ENCODE measurements at places on chromosomes 7 and 10.

GRCh38 chr10:24503461-24504320 lies 220.0 kb downstream of the ARHGAP21 start:
- peak; percentile 56 for DNase-seq

- no peak for DNase-seq
Measured at GRCh38 chr7:90766814-90767564, 170.9 kb downstream of the CDK14 start.

GRCh38 chr10:125203186-125203800 lies 42.9 kb upstream of the CTBP2 start:
- no peak for DNase-seq

- DNase-seq: no peak
Measured at GRCh38 chr7:154584352-154585252, 418.3 kb downstream of the PAXIP1 start.

GRCh38 chr10:31584098-31584631 lies 265.1 kb downstream of the ZEB1 start:
- DNase-seq: no peak

DNA sequence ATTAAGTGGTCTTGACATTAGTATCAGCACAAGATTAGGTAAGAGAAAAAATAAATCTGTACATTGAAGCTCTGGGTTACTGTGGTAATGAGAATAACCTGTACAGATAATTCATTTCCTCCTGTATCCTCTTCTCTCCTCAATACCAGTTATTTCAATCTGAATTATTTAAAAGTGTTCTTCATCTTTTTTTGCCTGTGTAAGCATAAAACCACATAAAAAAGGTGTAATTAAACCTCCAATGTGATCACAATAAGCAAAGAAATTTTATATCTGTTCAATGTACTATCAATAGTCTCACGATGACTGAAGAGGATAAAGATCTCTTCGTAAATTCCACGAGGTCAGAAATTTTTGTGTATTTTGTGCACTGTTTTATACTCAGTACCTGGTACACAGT lies 1.2 kb upstream of the MYPN start:
- DNase-seq: no peak

DNA sequence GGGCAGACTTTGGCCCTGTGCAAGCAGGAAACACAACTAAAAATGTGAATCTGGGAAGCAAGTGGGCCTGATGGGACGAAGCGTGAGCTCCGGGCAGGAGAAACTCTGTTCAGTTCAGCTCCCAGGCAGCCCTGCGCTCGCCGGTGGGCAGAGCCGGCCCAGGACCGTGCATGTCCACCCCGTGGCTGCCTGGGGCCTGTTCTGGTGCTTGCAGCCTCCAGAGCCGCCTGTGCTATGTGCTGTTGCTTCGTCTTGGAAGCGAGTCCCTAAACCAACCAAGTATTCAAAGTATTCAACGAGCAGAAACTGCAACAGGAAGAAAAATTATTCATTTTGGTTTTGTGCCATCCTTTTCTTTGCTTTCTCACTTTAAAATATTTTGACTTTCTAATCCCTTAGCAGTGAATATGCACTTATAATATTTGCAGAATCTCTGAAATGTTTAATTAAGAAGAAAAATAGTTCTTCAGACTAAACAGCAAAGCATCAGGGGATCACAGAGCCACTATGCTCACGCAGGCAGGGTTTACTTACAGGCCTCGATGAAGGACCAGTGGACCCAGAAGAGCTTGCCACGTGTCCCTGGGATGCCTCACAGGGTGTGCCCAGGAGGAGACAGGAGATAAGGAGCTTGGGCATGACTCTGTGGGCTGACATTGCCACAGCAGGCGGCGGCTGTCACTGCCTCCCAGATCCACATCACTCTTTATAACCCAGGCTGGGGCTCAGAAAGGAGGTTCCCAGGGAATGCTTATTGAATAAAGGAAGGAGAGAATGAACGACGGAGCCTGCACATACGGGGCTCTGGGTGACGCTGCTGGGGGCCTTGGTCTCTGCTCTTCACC lies 45.6 kb downstream of the VIPR2 start:
- no peak for DNase-seq

- DNase-seq: no peak
Measured at GRCh38 chr7:41298409-41298808, 404.5 kb downstream of the INHBA start.

- DNase-seq: no peak
Measured at GRCh38 chr7:69110450-69111050, 487.7 kb upstream of the AUTS2 start.

DNA sequence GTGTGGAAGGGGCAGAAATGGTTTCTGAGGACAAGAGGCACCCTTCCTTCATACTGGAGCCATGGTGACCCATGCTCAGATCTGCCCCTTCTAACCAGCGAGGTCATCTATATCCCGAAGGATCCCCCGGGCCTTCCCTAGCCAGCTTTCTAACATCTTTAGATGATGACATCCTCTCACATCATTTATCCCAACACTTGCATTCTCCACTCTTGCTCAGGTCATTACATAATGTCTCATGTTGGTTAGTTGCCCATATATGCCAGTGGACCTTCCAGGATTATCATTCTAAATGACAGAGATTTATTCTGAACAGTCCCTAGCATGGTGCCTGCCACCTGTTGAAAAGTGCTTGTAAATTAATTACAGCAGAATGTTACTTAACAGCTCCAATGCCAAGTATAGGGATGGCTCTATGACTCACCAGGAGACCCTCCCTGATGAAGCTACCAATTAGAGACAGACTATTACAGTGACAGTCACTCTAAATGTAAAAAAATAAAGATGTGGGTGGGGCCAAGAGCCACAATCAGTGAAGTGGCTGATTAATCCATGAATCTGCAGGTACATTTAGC lies 22.6 kb upstream of the ABLIM1 start:
- DNase-seq: no peak

GRCh38 chr10:71131096-71131495 lies 81.3 kb upstream of the UNC5B start:
- peak; percentile 1 for DNase-seq

- DNase-seq: no peak
Measured at GRCh38 chr10:103681617-103682399, 173.6 kb downstream of the SH3PXD2A start.

GRCh38 chr7:30705008-30705407 lies 22.8 kb upstream of the CRHR2 start:
- DNase-seq: no peak

- DNase-seq: peak; percentile 74
Measured at GRCh38 chr7:26202019-26202990, 760 bp downstream of the CBX3 start.

Data from D341Med (cell line).